ENCODE measurements at places on chromosomes 4 and X.

GRCh38 chr4:74499986-74500781 lies 55.2 kb downstream of the AREG start:
- no peak for DNase-seq

- no peak for DNase-seq
Observed at GRCh38 chr4:97104666-97105065, 1038.6 kb downstream of the STPG2 start.

DNA sequence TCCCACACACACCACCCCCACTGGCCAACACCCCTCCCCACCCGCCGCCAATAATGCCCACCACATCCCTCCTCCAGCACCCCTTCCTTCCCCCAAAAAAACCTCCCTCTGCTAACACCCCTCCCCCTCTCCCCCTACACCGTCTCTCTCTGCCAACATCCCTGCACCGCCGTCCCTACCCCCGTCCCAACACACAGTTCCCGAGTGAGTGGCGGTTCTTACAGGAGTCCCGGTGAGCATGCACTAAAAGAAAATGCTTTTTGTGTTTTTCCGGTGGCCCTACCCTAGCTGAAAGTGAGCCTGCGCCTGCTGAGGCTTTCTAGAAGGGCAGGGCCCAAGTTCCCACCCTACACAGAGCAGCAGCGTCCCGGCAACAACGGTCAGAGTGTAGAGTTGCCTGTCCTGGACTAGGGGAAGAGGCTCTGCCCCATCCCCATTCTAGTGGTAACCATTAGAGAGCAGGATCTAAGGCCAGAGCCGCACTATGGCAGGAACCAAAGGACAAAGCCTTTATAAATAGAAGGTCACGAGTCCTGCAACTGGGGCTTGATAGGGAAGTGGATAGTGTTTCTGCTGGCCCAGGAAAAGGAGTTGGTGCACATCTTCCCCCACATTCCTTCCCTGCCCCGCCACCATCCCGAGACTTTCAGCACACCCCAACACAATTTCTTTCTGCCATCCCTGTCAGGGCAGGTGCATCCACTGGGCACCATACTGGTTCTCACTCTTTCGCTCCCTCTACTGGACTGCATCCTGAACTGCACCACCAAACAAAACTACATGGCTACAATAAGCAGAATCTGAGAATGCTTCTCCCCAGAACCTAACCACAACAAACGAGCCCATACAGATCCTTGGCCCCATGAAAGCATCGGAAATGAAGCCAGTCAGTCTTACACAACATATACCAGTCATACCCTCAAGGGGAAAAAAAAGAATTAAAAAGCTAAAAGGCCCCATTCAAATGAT lies 78.1 kb upstream of the PAGE3 start:
- no peak for DNase-seq

- DNase-seq, result no peak
Observed at GRCh38 chrX:121322159-121322558, 274.7 kb downstream of the GLUD2 start.

DNA sequence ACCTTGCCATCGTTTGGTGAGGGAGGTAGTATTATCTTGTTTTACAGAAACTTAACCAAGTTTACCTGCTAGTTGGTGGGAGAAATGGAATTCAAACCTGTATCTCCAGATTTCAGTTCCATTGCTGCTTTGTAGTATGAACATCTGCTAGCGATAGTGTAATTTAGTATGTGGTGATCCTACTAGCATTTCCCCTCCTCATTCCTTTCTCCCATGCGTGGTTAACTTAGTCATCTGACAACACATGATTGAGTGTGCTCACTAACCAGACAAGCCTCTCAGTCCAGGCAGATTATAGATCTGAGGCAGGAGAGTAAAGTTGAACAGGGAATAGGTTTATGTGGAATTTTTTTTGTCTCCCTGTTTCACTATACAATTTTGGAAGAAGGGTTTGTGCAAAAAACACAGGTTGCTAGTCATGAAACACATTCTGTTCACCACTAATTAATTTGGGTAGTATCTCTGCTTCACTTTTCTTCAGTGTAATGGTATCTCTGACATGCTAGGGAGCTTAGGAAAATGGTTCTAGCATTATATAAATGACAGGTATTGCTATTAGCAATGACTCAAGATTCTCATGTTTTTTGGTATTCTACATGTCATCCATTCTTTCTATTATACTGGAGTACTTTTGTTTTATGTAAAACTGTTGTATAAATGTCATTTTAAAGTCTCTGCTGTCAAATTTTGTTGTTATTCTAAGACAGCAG lies 21.7 kb downstream of the RBPJ start:
- no peak for DNase-seq

DNA sequence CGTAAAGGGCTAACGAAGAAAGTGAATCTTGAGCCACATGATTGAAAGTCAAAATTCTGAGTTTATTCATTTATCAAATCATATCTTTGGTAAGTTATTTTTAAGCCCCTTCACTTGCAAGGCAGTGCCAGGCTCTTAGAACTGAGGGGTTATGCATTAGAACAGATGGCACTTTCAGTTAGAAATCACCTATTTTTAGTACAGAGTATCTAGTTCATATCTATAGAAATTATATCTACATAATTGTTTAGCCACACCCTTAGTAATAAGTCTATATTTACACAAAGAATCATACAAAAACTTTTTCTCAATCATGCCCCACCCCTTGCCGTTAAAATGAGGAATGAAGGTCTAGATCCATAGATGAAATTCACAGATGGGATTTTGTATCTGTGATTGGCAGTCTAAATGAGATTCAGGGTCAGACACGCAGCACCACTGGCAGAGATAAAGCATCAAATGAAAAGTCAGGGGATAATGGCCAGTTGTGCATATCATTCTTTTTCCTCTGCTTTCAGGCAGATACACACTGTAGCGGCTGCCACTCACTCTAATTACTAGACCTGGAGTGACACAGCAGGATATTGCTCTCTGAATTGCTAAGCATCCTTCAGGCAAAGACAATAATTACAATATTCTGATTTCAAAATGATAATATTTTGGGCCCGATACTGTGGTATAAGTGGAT lies 440.5 kb downstream of the MAPK10 start:
- DNase-seq, result no peak

DNA sequence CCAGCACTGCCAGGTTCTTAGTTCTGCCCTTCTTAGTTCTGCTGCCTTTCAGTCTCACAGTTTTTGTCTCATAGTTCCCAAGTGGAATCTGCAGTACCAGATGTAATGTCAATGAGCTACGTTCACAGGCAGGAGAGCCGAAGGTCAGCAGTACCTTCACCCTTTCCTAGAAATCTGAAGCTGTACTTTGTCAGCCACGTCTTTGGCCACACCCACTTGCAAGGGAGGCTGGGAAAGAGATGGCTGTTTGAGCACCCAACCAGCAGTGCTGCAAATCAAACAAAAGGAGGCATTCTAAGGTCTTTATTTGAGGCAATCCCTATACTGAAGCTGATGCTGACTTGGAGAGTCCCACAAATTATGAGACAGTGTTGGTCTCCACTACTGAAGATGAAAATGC lies 199.1 kb upstream of the NPY2R start:
- DNase-seq, result no peak

GRCh38 chr4:166309286-166309685 lies 436.2 kb downstream of the TLL1 start:
- DNase-seq, result no peak

DNA sequence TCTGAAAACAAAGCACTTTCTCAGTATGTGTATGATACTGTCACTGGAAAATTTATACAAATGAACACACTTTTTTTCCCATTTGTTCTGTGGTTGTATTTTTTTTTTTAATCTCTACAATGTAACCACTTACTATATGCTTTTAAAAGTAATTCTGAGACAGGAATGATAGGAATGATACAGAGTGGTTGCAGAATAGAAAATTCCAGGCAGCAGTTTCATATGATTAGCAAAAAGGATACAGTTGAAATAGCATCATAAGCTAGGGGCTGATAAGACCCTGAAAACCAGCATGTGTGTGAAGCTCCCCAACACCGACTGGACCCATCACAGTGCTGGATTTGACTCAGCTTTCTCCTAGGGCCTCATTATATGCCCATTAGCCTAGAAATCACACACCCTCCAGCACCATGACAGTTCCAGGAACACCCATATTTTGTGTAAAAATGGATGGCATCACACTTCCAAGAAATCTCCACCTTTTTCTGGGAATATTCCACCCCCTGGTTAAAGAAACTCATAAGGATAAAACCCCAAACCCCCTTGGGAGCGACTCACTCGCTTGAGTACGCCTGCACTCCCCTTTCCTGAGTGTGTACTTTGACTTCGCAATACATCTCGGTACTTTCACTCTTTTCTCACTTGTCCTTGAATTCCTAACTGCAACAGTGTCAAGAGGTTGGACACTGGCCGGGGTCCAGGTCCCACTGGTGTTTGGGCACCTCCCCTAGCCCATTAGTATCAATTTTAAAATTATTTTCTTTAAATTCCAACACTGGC lies 77.4 kb upstream of the AGA start:
- no peak for DNase-seq

DNA sequence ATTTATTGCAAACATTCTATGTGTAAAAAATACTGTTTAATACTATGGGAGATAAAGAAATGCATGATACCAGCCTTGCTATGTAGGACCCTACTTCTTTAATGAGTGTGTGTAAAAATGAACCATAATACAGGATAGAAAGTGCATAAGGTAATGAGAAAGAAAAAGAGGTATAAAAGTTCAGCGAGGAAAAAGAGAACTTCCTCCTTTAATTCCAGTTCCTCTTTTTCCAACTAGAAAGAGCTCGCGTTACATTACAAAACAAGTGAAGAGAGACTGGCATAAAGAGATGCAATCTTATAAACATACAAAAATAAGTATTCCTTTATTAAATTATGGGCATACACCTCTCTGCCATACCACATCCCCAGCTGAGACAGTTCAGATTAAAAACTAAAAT lies 77.4 kb downstream of the ANKRD17 start:
- no peak for DNase-seq

GRCh38 chr4:58477950-58478349 lies 1367.8 kb upstream of the IGFBP7 start:
- no peak for DNase-seq

All from effector CD8-positive, alpha-beta T cell (primary cell).